ENCODE measurements at places on chromosomes 12 and 14. TPM values are rescaled to one million over a fixed set of nuclear protein-coding genes. Genes with fewer than 3 reads are reported as not detected.

DNA sequence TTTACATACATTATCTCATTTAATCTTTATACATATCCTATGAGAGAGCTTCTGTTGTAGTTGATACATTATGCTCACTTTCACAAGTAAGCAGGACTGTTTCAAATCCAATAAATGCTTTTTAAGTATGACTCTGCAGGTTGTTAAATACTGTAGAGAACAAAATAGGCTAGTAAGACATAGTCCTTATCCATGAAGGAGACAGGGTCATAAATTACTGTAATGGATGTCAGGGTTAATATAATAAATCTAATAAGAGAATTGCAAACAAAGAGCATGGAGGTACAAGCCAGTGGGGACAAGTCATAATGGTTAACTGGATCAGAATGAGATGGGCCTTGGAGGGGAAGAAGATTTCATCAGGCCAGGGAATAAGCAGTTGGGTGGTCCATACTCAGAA, 303.8 kb upstream of the RGS6 start:
- no peaks in the 10 kb centered on the region for H3K27me3 ChIP-seq
- H3K4me1 ChIP-seq, result no peaks in the 10 kb centered on the region
- H3K36me3 ChIP-seq, result no peaks in the 10 kb centered on the region
- no peak for DNase-seq
- no peak overlapping the region for H3K27ac ChIP-seq

DNA sequence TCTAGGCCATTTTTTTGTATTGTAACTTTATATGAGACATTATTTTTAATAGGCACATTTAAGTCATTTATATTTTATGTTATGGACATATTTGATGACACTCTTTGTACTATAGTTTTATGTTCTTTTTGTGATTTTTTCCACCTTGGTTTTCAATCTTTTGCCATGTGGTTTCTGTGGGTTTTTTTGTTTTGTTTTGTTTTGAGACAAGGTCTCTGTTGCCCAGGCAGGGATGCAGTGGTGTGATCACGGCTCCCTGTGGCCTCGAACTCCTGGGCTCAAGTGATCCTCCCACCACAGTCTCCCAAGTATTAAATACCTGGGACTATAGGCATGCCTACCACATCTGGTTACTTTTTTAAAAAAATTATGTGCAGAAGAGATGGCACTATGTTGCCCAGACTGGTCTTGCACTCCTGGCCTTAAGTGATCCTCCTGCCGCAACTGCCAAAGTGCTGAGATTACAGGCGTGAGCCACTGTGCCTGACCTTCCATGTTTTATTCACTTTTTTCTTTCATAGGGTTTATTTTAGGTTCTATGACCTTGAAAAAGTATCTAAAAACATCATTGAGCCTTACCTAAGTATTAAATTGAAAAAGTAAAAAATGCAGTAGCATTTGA, 16.3 kb downstream of the MSRB3 start:
- no peaks in the 10 kb centered on the region for H3K27me3 ChIP-seq
- H3K4me3 ChIP-seq, result no peak overlapping the region
- H3K27ac ChIP-seq, result no peak overlapping the region
- no peak for DNase-seq

DNA sequence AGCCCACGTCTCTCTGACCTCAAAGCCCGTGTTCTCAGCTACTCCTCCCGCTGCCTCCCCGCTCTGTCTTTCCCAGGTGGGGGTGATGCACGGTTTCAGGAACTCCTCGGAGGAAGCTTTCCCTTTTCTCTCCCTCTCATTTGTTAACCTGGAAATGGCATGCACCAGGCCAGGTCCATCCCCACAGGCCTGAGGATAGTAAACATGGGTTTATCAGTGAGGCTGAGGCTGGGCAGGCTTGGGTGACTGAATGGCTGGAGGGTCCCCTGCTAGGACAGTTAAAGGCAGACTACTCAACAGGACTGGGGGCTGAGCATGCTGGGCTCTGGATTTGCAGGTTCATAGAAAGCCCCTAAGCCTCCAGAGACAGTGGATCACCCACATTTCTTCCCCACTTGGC, 7.6 kb downstream of the WSCD2 start:
- H3K4me3 ChIP-seq, result no peak overlapping the region
- H3K4me1 ChIP-seq, result no peaks in the 10 kb centered on the region
- no peak for DNase-seq

DNA sequence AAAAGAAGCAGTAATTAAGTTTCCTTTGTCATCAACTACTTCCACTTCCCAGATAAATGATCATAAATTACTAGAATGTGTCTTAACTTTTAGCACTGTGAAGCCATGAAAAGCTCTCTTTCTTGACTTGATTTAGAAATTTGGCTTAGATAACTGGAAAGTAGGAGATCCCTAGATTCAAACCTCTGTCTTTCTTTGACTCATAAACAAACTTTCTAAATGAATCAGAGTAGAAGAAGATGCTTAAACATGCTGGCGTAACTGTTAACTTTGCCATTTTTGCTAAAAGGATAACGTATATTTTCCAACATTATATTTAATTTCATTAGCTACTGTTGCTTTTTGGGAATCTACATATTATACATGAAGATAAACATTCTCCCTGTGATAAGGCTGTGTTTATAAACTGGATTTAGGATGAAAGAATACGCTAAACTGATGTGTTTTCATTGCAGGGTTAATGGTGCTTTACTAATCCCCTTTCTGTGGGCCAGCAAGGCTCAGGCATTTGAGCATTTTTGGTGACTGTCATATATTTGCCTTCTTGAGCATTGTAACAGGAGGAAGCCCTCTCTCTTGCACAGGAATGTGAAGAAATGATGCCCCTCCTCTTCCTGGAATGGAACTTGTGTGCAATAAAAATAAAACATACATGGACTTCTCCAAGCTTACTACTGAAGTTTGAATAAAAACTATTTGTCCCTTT, 301.4 kb downstream of the BMP4 start:
- no peaks in the 10 kb centered on the region for H3K4me1 ChIP-seq

SLCO1B1 gene
- total RNA-seq, result not detected

GLTP gene
- total RNA-seq, result 51.2 TPM

SOX5 gene
- 16.4 TPM for total RNA-seq

IRF9 gene
- 142 TPM for total RNA-seq
